Mesangial cell (primary cell): ENCODE measurements at places on chromosomes 2 and 18. TPM values are rescaled to one million over a fixed set of nuclear protein-coding genes. Genes with fewer than 3 reads are reported as not detected.

Gene TEKT4
- total RNA-seq: not detected in 2 replicates

Gene HOXD13
- not detected in 2 replicates for total RNA-seq

Gene COL5A2
- total RNA-seq: 174 and 239 TPM in 2 replicates

Gene HMSD
- total RNA-seq: 0.49 and 0.51 TPM in 2 replicates

Gene KCTD1
- total RNA-seq: 16.6 and 23.2 TPM in 2 replicates

Gene ADGRF3
- 0.38 TPM in 1 of 2 replicates, not detected in the other for total RNA-seq

Gene FLACC1
- total RNA-seq: 0.89 TPM in 1 of 2 replicates, not detected in the other

Gene DGUOK
- total RNA-seq: 68.8 and 73.3 TPM in 2 replicates

Gene RNU2-63P
- total RNA-seq: not detected in 2 replicates

Gene ABCB11
- total RNA-seq: not detected in 2 replicates

Gene KYNU
- total RNA-seq: under 0.01 TPM in 1 of 2 replicates, not detected in the other

Gene KCNK3
- 0.49 and 1.4 TPM in 2 replicates for total RNA-seq

Gene TCF23
- total RNA-seq: not detected in 2 replicates

Gene LDAH
- total RNA-seq: 16.2 and 16.3 TPM in 2 replicates

Gene ABCG5
- total RNA-seq: not detected in 2 replicates
